Mucosa of descending colon (tissue), 3 donors: ENCODE measurements at places on chromosomes 1 and 21. TPM values are rescaled to one million over a fixed set of nuclear protein-coding genes. Genes with fewer than 3 reads are reported as not detected.

OXCT2 gene
- 3.3 TPM for total RNA-seq

FGR gene
- total RNA-seq, result 2.3 TPM

SNX7 gene
- total RNA-seq, result 43.5 TPM

DNA sequence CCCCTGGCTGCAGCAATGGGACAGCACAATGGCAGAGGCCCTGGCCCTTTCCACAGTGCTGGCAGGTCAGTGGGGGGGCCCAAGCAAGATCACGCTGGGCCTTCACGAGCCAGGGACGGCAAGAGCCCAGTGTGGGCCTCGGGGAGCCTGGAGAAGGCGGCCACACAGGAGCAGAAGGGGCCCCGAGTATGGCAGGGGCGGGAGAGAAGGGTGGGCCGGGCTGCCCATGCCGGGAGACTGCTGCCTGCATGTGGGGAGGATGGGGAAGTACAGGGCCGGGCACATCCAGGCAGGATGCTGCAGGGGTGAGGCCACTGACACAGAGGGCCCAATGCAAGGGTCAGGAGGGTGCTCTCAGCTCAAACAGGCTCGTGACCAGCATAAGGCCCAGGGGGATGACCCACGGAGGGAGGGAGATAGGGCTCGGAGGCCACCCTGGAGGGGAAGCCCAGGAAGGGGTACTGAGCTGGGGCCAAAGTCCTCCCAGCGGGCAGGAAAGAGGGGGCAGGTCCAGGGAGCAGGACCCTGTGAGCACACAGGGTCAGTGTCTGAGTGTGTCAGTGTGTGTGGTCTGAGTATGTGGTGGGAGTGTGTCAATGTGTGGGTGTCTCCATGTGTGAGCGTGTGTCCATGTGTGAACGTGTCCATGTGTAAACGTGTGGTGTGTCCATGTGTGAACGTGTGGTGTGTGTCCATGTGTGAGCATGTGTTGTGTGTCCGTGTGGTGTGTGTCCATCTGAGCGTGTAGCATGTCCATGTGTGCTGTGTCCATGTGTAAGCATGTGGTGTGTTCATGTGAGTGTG lies 13.1 kb downstream of the SLC19A1 start:
- DNase-seq, result peak; percentile 27

DNA sequence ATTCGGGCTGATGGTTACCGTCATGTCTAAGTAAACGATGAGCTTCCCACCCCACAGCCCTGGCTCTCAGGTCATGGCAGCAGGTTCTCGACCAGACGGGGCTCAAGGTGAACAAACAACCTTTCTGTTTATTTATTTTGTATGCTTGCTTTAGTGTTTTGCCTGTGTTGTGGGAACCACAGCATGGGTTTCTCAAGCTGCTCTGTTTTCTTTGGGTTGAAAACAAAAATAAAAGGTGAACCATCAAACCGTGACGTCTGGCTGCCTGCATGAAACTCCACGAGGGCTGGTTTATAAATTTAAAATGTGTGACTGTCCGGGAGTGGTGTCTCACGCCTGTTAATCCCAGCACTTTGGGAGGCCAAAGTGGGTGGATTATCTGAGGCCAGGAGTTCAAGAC lies 28.0 kb downstream of the TMEM51 start:
- DNase-seq, result no peak

DNA sequence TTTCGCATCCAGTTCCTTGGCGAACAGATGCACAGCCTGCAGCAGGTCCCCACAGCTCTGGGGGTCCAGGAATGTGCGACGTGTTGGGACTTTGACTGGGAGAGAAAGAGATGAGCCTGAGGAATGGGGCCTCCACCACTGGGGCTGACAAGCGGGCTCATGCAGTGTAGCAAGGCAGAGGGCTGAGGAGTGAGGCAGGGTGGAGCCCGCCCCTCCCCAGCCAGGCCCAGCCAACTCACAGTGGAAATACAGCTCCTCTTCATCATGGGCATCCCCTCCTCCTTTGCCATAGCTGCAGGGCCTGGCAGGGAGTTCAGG lies 30.7 kb downstream of the CDCA8 start:
- DNase-seq, result no peak

DNA sequence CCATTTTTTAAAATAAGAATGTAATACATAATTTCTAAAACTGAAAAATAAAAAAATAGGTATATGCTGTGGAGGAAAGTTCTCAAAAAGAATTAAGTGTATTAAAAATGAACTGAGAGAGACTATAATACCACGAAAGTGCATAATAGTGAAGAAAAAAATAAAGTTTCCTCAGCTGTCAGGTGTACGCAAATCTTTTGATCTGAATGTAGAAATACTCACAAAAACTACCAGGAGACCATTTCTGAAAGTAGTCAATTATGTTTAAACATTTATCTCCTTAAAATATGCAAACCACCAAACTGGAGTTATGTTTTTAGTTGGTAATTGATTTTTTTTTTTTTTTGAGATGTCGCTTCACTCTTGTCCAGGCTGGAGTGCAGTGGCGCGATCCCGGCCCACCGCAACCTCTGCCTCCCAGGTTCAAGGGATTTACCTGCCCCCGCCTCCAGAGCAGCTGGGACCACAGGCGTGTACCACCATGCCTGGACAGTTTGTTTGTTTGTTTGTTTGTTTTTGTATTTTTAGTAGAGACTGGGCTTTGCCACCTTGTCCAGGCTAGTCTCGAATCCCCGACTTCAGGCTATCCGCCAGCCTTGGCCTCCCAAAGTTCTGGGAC lies 1169.2 kb upstream of the B3GALT2 start:
- peak; percentile 37 for DNase-seq

DNA sequence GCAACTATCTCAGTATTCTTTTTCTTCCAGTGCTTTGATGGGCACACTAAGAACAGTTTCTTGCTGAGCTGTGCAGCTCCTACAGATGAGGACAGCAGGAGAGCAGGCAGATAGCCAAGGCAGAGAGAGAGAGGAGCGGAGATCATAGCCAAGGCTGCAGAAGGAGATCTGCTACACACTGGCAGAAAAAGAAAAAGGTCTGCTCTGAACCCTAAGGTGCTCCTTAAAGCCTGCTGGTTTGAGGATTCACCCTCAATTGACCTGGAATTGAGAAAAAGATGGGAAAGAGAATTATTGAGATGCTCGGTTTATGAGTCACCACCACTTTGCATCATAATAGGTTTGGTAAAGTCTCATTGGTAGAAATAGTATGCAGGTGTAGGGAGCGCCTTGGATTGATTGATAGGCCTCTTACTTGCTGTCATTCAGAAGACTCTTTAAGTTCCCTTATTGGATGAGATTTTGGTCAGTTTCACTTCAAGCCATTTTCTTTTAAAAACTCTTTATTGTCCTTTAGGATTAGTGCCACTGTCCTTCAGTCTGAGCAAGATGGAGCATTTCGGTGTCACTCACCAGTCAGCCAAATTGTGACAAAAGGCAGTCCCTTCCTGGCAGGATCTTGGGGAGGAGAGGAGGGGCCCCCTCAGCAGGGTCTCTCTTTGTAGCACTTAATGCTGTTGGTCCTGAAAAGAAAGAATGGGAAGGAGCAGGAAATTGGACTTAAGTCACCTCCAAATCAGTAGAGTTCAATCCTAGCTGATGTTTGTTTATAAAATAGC lies 685.0 kb downstream of the ADGRL2 start:
- no peak for DNase-seq

DNA sequence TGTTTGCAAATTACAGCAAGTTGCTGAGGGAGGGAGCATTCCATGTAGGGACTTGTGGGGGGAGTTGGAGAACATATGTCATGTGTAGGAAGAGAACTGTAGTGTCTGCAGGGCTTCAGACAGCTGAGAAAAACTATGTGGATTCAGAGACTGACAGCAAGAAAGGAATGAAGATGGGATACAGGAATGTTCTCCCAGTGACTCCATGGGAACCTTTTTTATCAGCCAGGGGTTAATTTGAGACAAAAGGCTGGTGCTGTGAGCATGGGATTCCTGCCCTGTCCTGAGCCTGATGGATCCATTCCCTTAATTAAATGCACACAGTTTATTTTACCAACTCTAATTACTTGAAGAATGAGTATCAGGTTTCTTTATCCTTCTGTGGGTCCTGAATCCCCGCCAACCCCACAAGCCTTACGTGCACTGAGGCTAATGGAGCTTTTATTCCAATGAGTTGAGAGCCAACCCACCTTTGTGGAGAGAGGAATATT lies 26.5 kb upstream of the PLXNA2 start:
- no peak for DNase-seq

DNA sequence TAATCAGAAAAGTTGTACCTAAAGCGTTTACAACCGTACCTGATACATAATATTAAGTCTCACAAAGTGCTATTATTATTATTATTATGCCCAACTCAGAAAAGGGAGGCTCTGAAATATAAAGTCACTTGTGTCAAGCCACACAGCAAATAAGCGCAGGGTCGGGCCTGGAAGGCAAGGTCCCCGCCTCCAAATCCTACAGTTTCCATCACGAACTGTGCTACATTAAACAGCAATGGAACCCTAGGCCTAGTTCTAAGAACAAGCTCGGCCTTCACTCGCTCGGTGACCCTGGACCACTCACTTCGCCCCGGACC lies 549 bp downstream of the PARS2 start:
- no peak for DNase-seq

DNA sequence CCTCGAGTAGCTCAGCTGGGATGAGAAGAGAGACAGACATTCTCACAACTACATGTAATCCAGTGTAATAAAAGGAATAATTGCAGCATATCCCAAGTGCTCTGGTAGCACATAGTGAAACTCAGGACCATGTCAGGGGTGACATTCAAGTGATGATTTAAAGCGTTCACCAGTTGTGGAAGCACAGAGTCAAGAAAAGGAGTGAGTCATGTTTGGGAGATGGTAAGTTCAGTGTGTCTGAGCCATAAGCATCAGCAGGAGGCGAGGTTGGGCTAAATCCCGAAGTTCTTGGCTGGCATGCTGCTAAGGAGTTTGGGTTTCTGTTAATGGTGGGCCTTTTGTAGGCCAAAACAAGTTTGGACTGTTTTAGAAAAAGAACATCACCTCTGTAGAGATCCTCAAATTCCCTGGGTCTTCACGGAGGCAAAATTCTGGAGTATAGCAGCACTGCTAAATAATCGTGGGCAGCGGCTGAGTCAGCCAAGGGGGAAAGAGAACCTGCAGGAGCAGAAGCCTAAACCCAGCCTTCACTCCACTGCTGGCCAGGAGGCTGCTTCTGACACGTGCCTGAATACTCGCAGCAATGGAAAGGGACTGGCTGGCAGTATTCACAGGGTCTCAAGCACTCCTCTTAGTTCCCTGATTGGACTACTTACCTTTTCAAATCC lies 7.2 kb upstream of the NHLH1 start:
- DNase-seq, result no peak

DNA sequence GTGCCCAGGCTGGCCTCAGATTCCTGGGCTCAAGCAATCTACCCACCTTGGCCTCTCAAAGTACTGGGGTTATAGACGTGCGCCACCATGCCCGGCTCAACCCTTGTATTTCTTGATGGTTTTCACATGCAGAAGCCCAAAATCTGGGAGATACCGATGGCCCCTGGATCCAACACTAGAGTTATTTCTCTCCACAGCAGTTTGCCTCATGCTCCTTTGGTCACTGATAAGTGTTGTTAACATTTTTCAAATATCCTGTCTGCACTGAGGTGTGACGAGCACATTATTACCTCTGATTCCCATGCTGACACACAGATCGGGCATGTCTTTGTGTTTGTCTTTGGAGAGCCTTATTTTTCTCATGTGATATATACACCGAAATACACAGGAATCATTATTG lies 107.0 kb downstream of the KIF26B start:
- no peak for DNase-seq

DNA sequence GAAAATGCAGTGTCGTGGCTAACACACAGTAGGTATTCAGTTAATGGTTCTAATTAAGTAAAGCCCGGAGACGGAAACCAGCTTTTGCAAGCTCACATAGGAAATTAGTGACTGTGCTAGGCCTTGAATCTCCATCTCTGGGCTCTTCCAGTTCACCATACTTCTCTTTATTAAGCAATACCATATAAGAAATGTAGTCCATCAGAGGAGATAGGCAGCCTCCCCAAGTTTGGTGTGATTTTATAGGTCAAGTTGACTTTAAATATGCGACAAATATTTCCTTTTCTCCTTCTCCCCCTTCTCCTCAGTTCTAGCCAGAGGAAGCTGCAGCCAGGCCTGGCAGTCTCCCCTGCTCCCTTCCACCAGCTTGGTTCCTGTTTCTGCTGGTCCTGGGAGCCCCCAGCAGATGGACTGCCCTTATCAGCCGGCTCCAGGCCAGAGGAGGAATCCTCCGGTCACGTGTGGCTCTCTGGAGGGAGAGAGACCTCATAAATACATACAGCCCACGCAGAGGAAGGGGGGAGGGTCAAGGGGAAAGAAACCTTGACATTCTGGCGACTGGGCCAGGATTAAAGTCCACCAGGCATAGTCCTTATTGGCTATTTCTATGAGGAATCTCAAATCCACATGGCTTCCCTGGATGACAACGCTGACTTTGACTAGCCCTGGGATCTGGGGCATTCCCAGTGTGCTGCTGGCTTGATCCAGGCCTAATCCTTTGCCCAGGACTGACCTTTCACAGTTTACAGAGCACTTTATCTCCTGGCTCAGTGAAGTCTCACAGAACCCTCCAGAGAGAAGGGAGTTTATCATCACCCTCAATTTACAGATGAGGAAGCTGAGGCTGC lies 115.1 kb upstream of the JUN start:
- DNase-seq, result peak; percentile 71

- peak; percentile 69 for DNase-seq
These were observed 20.7 kb upstream of the CYP2J2 start for GRCh38 chr1:59947047-59947938.

DNA sequence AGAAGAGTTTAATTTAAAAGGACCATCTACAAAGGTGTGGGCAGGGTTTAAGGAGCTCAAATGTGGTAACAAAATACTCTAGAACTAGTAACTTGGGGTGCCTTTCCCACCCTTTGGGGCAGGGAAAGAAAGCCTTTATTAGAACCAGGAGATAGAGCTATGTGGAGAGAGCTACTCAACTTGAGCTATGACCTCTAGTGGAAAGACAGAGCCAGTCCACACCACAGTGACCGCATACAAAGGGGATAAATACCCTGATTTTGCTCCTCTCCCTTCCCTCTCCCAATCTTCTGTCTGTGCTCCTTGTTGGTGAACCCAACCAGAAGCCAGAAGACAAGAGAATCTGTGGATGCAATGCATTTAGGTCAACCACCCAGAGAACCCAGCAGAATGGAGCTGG lies 54.4 kb upstream of the JAK1 start:
- no peak for DNase-seq

DNA sequence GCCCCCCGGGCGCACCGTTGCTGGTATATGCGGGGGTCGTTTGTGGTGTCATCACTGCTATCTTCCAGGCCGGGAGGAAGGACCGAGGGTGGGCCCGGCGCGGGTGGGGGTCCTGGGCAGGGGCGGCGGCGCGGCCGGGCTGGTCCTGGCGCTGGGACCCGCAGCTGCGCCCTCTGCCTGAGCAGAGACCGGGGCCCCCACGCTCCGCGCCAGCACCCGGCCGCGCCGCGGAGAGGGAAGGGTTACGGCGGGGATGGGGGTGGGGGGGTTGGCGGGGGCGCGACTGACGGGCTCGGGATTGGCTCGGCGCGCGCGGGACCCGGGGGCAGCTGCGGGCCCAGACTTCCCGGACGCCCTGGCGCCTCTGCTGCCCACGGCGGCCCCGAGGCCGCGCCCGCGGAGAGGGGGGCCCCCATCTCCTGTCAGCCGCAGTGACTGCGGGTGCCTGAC lies 13.8 kb upstream of the SAMD11 start:
- no peak for DNase-seq
